ENCODE measurements at places on chromosomes 3 and 15.

GRCh38 chr3:149650828-149651227, 7.0 kb downstream of the WWTR1 start:
- no peak for DNase-seq

DNA sequence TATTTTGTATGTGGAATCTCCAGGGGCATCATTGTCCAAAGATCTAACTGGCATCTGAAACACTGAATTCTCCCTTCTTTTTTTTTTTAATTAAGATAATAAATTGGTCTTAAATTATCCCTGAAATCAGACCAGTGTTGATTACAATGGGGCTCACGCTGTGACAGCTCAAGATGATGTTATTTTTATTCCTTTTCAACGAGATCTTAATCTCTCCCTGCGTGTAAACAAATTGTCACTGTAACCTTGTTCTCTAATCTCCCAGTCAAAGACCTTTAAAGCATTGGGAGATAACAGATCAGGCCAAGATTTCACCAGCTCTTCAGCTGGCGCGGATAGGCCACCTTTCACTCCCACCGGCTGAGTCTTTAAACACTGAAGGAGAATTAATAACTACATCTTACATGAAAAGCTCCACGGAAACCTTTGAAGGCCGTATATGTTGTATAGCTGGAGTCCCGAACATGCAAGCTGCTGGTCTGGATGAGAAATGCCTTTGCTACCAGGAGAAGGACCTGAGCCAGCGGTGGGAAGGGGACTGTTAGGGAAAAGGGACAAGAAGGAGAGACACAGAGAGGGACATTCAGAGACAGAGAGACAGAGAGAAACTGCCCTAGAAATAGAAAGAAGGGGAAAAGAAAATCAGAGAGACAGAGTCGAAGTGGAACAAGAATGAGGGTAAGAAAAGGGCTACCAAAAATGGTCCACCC, 418.8 kb upstream of the NR2F2 start:
- peak; percentile 22 for DNase-seq

DNA sequence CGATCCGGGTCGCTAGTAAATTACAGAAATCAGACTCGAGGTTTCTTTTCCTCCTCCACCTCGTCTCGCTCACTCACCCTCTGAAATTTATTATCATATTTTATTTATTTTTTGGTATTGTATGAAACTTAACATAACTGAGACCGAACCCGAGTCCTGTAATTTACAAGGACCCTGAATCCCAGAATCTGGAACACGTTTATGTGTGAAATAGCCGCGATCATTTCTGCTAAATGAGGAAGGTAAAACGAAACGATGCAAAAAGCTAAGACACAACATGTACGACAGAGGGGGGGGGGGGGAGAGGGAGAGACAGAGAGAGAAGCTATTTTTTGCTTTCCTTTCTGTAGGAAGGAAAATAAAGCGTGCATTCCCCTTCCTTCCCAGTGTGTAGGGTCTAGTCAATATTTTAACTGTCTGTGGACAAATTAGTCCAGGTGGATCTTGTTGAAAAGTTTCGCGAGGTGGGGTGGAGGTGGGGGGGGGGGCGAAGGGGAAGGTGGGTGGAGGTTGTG, 1.6 kb downstream of the BBX start:
- DNase-seq = no peak

DNA sequence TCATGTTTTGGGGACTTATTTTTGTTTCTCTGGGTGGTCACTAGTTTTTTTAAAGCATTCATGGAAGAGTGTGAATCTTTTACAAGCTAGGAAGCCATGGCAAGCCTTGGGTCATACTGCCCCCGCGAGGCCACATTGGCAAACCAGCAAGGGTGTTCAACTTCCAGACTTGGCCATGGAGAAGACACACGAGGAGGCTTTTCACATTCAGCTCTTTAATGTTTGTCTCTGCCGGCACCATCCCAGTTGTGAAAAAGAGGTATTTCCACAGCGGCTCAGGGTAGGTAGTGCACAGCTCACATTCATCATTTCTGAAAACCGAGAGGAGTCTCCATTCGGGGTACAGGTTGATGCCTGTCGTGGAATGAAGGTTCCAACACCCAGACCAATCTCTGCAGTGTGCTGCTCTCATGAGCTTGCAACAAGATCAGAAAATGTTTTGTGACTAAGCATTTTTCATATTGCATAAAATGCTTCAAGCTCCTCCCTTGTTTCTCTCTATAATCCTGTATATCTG, 7.7 kb downstream of the CCR5 start:
- peak; percentile 71 for DNase-seq

GRCh38 chr3:121165397-121165837, 257.4 kb downstream of the STXBP5L start:
- no peak for DNase-seq

GRCh38 chr3:195860456-195860855, 47.9 kb downstream of the TNK2 start:
- DNase-seq = no peak

- DNase-seq = no peak
Observed at GRCh38 chr3:37863949-37864822, 2.5 kb downstream of the CTDSPL start.
